Frontal cortex (tissue), 4 donors: ENCODE measurements at places on chromosomes 6 and 20. TPM values are rescaled to one million over a fixed set of nuclear protein-coding genes. Genes with fewer than 3 reads are reported as not detected.

GRCh38 chr20:42441864-42442331, 747.8 kb downstream of the PTPRT start:
- peak; percentile 12 for DNase-seq

DNA sequence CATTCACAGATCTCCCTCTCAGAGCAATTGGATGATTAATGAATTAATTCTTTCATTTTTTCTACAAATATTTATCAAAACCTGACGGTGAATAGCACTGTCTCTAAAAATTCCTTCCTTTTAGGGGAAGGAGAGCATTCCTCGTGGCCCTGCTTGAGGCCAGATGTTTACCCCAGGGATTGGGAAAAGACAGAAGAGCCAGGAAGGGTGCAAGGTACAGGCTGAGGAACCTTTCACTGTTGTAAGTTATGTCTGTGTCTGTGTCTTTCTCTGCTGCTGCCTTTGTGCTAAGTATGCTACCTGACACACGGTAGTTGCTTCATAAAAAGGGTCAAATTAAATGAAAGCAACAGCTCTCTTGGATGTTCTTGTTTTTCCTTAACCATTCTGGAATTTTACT, 27.4 kb upstream of the CCN2 start:
- DNase-seq: no peak

GRCh38 chr20:35617397-35618262, 2.0 kb downstream of the SPAG4 start:
- DNase-seq: peak; percentile 50

- peak; percentile 6 for DNase-seq
Observed at GRCh38 chr6:80003826-80004172, 650 bp upstream of the TTK start.

DNA sequence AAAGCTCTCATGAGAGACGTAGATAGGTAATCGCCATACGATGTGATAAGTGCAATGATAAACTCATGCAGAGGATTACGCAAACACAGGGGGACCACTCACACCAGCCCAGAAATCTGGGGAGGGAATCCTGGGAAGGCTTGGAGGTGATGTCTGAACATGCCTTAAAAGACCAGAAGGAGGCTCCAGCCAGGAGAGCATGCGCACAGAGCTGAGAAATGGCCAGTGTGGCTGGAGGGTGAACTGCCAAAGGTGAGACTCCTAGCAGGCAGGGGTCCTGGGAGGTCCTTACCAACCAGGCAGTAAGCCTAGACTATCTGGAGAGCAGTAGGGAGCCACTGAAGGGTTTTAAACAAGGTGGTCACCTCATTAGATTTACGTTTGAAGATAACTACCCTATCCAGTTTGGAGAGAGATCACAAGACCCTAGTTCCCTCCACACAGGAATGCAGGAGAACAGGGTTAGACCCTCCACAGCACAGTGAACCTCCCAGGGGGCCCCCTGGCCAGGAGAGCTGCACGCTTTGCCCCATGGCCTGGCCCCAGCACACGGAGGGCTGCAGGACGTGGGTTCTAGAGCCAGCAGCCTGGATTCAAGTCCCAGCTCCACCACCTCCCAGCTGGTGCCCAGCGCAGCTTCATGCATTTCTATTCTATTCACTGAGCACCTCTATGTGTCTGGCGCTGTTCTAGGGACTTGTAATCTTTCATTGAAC, 13.1 kb downstream of the MDFI start:
- DNase-seq: no peak

DNA sequence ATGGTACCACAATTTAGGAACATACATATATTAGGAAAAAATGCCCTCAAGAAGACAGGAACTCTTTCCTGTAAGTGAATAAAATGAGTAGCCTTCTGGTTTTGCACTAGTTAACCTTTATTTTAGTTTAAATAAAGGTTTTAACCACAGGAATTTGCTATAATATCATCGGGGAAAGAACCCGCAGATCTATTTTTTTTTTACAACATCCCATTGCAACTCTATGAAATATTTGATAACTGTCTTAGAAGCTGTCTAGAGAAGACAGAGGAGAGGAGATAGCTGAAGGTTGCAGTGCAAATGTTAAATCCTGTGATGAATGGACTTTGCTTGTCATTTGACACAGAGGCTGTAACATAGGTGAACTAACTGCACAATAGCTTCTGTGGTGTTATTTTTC, 69.5 kb downstream of the TINAG start:
- no peak for DNase-seq

DNA sequence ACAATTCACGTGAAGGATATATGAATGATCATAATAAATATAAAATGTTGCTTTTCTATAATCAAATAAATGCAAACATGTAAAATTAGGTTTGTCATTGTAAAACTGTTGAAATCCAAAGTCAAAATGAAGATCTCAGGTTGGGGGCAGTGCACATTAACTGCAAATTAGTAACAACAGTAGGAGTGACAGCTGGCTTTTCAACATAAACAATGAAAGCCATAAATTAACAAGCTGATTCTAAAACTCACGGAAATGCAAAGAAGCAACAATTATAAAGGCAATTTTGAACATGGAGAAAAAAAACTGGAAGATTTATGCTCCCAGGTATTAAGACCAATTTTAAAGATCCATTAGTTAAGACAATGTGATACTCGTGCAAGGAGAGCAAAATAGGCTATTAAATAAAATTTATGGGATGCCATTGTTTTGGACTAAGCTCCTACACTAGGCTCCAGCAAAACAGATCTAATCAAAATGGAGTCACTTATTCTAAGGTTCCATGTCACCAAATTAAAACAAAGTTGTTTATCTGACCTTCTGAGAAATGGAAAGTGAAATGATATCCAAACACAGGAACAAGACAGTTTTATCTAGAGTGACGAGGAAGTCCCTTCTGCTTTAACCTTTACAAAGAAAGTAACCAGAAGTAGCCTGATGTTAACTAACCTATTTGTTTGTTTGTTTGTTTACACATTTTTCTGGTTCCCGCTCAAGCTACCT, 770.8 kb downstream of the EPHA7 start:
- no peak for DNase-seq

DNA sequence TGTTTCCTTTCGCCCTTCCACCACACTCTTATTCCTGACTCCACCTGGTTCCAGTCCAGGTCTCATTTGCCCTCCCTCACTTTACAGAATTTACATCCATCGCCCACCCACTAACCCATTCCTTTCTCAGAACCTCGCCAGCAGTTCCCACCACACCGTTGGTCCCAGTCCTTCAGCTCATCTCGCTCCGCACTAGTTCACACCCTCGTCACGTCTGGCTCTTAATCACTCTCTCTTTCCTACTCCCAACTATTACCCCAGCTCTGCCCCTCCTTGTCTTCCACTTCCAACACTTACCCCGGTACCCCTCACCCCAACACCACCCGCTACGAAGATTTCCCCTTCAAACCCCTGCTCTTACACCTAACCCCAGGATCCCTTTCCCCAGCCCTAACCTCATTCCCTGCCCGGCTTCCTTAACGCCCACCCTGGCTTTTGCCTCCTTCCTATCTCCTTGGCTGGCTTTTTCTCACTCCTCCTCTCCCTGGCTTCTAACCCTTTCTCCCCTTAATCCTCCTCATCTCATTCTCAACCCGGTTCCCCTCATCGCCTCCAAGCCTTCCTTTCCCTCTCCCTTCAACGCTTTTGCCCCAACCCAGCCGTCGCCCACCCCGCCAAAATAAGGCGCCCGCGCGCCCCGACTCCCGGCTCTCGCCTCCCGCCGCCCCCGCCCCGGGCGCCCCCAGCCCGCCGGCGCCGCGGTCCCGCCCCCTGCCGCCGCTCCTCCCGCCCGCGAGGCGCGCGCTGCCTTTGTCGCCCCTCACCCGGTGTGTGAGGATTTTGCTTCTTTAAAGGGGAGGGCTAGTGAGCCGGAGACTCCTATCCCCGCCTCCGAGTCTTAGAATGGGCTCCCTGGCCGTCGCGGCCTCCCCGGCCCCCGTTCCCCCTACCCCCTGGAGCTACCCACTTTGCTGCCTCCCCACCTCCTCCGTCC, 542 bp downstream of the USP49 start:
- DNase-seq: no peak

GRCh38 chr6:145034664-145035063, 700.7 kb downstream of the EPM2A start:
- DNase-seq: no peak

TRIM40 gene
- not detected for total RNA-seq

GRCh38 chr6:46220352-46221221, 49.8 kb upstream of the ENPP5 start:
- DNase-seq: no peak

GRCh38 chr6:31053873-31054272, 43.6 kb downstream of the MUC22 start:
- no peak for DNase-seq
